Cardiac fibroblast (primary cell): ENCODE measurements at places on chromosomes 3 and 15.

GRCh38 chr3:192156382-192156781 is 571.0 kb downstream of the FGF12 start:
- no peak for DNase-seq

- no peak for DNase-seq
Measured at GRCh38 chr3:60188803-60189202, 1062.4 kb downstream of the FHIT start.

GRCh38 chr3:130386604-130387263 is 41.3 kb downstream of the COL6A5 start:
- DNase-seq = peak; percentile 52

- no peak for DNase-seq
Measured at GRCh38 chr3:30003741-30004140, 602.7 kb upstream of the TGFBR2 start.

- no peak for DNase-seq
Measured at GRCh38 chr3:11034309-11034985, 41.9 kb downstream of the SLC6A1 start.

DNA sequence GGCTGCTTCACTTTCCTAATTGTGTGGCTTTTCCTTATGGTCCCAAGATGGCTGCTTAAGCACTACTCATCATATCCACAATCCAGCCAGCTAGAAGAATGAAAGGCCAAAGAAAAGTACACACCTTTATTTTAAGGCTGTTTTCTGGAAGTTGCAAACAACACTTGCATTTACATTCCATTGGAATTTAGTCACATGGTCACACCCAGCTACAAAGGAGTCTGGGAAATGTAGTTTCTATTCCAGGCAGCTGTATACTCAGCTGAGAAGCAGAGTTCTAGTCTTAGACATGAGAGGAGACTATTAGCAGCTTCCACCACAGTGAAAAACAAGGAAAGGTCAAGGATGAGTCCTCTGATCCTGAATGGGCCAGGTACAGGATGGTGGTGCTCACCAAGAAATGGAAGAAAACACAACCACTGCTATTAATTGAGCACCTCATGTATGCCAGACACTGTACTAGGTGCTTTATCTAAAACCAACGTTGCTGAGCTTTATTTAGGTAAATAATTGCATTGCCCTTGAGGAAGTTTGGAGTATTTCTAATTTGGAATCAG is 28.0 kb upstream of the ATG7 start:
- DNase-seq = peak; percentile 42

- peak; percentile 99 for DNase-seq
Measured at GRCh38 chr3:29335438-29335837, 54.6 kb downstream of the RBMS3 start.

GRCh38 chr3:69532547-69533224 is 146.8 kb upstream of the FRMD4B start:
- DNase-seq = no peak

DNA sequence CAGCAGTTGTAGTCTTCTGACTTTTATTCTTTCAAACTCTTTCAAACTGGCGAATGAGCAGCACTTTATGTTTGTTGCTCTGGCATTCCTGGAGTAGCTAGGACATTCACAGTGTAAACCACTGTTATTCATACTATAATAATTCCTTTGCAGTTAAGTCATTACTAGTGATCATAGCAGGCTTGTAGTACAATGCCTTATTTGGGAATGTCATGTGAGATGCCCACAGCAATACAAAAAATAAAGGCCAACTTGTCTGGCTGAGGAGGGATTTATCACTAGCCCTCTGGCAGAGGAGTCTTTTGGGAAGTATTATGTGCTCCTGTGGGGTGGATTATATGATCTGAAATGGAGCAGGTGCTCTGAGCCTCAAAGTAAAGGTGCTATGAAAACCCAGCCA is 197.2 kb downstream of the VGLL3 start:
- DNase-seq = peak; percentile 93
